ENCODE measurements at places on chromosomes 4 and X.

GRCh38 chr4:84041426-84041825 is 457.7 kb downstream of the NKX6-1 start:
- no peak for DNase-seq

- peak; percentile 52 for DNase-seq
Measured at GRCh38 chr4:91256043-91256442, 1047.7 kb upstream of the GRID2 start.

DNA sequence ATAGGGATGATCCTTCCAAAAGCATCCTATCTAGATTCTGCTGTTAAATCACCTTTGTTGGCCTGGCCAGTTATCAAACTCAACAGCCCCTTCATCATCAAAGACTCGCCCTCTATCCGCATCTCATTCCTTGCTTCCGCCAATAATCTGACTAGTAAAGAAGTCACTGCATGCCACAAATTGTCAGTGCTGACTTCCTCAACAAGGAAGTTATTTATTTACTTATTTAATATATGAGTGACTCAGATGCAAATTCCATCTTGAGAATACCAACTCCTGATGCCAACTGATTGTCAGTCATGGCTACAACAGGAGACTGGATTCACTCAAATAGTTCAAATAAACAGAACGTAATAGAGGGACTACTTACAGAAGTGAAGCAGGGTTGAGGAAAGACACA is 283.8 kb downstream of the TRIML1 start:
- no peak for DNase-seq

DNA sequence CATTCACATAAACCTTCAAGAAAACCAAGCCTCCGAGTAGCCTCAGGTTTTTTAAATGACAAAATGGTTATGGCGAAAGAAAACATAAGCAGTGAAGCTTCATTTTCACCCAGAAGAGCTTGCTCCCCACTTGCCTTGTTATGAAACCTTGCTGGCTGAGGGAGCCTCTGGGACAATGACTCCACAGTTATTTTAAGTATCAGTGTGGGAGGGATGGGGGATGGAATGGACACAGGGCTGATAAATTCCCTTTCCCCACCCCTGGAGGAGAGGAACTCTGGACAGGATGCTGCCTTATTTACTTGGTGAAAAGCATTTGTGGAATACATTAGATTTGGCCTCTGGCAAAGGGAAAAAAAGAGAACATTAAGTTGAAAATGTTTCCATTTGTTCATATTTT is 220.7 kb upstream of the CNKSR2 start:
- no peak for DNase-seq

DNA sequence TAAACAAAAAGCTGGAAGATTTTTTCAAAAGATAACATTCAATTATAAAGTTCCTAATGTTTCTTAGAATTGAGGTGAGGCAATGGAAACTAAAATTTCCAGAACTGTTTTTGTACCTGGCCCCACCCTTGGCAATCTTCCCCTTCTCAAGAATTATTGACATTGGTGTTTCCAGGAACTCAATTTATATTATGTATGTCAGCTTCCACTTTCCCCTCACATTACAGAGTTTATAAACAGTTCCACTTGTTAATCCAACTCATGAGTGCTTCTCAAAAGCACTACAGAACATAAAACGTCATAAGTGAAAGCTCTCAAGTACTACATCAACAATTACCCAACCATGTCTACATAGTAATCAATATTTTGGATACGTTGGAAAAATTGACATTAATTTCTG is 107.4 kb downstream of the FAM13A start:
- DNase-seq: no peak

DNA sequence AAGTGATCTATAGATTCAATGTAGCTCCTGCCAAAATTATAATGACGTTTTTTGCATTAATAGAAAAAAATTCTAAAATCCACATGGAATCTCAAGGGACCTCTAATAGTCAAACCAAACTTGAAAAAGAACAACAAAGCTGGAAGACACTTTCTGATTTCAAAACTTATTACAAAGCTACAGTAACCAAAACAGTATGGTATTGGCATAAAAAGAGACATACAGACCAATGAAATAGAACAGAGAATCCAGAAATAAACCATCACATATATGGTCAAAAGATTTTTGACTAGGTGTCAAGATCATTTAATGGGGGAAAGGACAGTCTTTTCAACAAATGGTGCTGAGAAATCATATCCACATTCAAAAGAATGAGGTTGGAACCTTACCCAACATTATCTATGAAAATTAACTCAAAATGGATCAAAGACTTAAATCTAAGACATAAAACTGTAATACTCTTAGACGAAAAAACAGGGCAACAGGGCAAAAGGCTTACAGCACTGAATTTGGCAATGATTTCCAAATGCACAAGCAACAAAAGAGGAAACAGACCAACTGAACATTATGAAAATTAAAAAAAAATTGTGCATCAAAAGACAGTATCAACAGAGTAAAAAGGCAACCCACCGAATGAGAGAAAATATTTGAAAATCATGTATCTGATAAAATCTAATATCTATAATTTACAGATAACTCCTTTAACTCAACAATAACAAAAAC is 3.9 kb downstream of the FBXO8 start:
- no peak for DNase-seq

DNA sequence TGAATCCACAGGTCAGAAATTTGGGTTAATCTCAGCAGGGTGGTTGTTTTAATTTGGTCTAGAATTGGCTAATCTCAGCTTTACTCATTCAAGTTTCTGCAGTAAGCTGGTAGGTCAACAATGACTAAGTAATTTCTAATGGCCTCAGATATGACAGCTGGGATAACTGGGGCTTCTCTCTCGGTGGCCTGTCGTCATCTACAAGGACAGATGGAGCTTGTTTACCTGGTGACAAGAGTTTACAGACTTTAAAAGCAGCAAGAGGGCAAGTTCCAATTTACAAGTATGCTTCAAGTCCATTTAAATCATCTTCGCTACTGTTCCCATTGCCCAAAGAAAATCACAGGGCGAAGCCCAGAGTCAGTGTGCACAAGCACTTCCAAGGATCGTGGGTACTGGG is 453.9 kb downstream of the PDHA2 start:
- DNase-seq: no peak

DNA sequence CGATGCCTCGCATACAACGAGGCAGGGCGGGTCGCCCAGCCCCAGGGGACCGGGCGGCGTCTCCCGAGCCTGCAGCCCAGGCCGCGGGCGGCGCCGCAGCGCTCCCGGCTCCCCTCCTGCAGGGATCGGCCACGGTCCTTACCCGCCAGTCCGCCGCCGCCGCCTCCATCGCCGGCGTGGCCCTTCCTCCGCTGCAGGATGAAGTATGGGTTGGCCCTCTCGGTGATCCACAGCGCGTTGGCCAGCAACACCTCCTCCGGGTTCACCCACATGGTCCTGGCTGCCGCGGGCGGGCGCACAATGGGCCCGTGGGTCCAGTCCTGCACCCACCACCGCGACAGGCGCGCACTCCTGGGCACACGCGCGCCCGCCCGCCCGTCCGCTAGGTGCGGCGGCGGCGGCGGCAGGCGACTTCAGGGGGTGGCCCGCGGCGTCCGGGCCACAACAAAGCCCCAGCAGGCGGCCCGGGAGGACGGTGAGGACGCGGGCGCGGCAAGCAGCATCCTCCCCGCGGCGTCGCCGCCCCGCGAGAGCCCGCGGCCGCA is 339 bp downstream of the TBC1D9 start:
- peak; percentile 53 for DNase-seq

- peak; percentile 30 for DNase-seq
Measured at GRCh38 chrX:53089224-53089842, 4.6 kb upstream of the KANTR start.

- DNase-seq: no peak
Measured at GRCh38 chrX:19624739-19625138, 109.4 kb upstream of the MAP3K15 start.

GRCh38 chrX:21734175-21734574 is 23.7 kb downstream of the SMPX start:
- no peak for DNase-seq

GRCh38 chrX:110408949-110409588 is 50.4 kb downstream of the RTL9 start:
- no peak for DNase-seq

All from WTC11 (cell line).